ENCODE measurements at places on chromosomes 16 and 17. TPM values are rescaled to one million over a fixed set of nuclear protein-coding genes. Genes with fewer than 3 reads are reported as not detected.

DNA sequence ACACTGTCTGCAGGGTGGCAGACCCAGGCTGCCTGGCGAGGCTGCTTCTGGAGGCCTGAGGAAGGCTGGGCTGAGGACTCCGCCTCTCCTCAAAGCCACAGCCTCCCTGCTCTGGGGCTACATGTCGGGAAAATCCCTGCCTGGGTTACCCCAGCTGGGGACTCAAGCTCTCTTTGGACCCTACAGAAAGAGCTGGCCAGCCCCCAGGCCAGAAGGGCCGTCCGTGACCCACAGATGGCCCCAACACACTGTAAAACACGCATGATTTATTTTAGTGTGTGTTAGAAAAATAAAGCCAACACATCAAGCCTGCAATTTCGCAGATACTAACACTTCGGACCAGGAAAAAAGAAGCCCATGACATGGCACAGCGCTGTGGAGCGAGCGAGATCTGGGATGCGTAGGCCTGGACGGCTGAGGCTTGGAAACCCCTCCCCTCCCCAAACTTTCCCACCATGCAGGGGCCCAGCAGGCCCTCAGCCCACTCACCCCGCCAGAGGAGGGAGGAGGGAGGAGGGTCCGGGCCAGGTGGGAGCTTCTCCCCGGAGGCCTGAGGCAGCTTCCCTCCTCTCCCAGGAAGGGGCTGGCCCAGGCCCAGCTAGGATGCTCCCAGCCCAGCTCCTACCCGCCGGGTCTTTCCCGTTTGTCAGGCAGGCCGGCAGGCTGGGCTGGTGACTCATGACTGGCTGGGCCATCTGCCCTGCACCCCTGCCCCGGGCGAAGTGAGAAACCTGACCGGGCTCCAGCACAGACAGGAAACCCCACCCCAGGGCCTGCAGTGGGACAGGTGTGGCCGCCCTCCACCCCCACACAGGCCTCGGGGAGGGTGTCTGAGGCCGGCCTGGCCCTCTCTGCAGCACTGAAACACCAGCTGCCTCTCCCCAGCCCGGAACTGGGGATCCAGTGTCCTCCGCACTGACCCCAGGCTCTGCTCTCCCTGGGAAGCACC, 34.1 kb upstream of the SLC38A10 start:
- DNase-seq, result no peak

GRCh38 chr16:49855280-49855821, 561 bp downstream of the ZNF423 start:
- peak; percentile 91 for DNase-seq

DNA sequence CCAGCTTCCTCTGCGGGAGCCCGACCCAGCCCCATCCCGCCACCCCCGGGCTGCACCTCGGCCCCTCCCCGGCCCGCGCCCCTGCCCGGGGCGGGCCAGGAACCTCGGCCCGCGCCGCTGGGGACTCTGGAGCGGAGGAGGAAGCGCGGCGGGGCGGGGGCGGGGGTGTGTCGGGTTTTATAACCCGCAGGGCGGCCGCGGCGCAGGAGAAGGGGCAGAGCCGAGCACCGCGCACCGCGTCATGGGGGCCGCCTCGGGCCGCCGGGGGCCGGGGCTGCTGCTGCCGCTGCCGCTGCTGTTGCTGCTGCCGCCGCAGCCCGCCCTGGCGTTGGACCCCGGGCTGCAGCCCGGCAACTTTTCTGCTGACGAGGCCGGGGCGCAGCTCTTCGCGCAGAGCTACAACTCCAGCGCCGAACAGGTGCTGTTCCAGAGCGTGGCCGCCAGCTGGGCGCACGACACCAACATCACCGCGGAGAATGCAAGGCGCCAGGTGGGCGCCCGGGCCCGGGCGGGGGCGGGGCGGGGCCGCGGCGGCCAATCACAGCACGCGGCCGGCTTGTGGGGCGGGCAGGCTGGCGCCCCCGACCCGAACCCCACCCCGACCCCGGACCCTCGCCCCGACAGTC, at the start of gene ACE:
TSS of gene ACE (plus strand) at position 208 of the 626 bp plus-strand sequence. CDS start at position 242, 34 bp downstream.
- peak; percentile 45 for DNase-seq

DNA sequence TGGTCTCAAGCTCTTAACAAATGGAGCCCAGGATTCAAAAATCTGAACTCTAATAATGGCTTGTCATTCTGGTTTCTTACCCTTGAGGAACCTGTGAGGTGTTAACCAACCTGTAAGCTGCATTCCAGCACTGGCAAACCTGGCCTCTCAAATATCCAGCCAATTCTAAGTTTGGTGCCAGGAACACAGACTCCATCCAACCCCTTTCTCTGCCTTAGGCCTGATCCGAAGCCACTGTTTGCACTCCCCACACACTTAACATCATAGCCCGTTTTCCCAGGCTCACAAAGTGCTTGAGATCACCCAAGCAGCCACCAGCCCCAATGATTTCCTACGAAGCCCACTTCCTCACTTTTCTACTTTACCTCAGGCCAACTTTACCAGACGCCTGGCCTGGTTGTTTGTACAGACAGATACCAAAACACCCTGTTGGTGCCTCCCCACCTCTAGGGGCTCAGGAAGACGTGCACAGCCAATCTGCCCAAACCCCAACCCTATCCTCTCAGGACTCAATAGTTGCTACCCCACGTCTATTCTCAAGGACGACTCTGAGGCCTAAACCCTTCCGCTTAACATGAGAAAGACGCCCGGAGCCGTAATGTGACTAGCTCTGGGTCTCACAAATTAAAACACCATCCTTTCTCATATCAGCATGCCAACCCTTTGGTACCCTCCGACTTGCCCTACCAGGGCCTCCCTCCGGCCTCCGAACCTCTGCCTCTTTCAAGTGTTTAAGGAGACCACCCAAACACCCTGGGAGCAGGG, 3.2 kb upstream of the PER1 start:
- DNase-seq, result no peak

DNA sequence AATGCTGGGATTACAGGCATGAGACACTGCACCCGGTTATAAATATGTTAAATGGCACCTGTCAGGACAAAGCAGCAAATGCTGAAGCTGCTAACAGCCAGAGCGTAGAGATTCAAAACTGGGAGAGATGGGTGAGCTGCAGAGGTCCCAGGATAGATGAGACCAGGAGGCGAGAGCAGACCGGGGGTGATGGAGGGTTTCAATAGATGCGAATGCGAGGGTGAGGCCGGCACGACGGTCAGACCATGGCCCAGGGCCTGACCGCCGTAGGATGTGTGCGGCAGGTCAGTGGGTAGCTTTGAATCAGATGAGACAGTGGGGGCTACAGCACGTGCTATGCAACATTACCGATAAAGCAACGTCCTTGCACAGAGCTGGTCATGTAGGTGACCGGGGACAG, 14.3 kb downstream of the CCDC40 start:
- DNase-seq, result no peak

- DNase-seq, result no peak
Observed at GRCh38 chr17:50892101-50892776, 26.1 kb upstream of the TOB1 start.

GRCh38 chr17:32266051-32266388, 388 bp downstream of the RHBDL3 start:
- no peak for DNase-seq

- no peak for DNase-seq
Observed at GRCh38 chr16:67190448-67191399, 788 bp upstream of the EXOC3L1 start.

- DNase-seq, result no peak
Observed at GRCh38 chr17:80102664-80103448, 1.5 kb downstream of the GAA start.

GRCh38 chr17:51707216-51707615, 446.9 kb downstream of the UTP18 start:
- no peak for DNase-seq

DNA sequence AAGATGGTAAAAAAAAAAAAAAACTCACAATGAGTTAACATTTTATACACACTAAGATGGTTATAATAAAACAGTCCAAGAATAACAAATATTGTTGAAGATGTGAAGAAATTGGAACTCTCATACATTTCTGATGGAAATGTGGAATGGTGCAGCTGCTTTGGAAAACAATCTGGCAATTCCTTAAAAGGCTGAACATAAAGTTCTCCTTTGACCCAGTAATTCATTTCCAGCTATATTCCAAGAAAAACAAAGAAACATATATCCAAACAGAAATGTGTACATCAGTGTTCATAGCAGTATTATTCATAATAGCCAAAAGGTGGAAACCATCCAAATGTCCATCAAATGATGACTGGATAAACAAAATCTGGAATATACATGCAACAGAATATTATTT, 97.3 kb upstream of the NETO2 start:
- no peak for DNase-seq

DNA sequence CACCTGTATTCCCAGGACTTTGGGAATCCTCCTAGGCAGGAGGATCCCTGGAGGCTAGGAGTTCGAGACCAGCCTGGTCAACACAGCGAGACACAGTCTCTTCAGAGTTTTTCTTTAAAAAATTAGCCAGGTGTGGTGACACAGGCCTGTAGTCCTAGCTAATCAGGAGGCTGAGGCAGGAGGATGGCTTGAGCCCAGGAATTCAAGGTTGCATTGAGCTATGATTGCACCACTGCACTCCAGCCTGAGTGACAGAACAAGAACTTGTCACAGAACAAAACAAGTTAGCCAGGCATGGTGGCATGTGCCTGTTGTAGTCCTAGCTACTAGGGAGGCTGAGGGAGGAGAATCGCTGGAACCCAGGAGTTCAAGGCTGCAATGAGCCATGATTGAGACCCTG, 24.8 kb downstream of the ANKRD40 start:
- DNase-seq, result no peak

DNA sequence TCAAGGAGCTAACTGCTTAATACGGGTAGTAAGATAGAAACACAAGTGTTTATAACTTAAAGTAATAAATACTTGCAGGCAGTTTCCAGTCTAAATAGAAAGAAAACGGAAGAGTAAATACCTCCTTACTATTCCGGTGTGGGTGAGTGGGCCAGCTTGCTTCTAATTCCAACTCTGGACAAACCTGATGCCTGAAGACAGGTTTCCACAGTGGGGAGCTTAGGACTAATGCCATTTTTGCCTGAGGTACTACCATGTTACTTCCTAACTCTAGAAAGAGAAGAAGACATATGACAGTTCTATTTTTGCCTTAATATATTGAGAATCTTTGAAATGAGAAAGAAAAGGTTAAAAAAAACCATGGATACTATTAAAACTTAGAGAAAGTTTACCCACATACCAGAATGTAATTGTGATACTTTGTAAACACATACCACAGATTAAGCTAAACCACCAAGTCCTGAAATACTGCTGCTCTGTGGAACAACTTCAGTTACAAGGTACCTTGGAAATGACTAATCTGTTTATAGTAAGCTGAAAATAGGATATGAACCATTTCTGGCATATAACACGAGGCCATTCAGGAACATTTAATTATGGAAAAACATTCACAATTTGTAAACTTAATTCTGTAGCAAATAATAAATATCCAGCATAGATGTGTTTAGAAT, 70.2 kb downstream of the ZZEF1 start:
- no peak for DNase-seq

- no peak for DNase-seq
Observed at GRCh38 chr17:1275962-1276736, 3.3 kb upstream of the TRARG1 start.

DNA sequence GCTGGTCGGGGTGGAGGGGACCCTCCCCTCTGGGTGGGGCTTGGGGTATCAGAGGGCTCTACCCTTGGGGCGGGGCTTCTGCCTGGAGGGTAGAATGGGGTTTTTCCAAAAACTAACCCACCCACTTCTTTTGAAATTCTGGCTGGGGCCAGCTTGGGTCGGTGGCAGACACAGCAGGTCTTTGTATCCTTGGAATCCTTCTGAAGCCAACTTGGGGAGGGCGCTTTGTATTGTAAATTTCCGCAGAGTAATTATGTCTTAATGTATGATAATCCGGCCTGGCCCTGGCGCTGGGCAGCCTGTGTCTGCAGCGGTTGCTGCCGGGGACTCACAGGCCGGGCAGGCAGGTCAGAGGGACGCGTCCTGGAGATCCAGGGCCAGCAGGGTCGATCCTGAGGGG, 33.9 kb upstream of the GSE1 start:
- peak; percentile 91 for DNase-seq

DNA sequence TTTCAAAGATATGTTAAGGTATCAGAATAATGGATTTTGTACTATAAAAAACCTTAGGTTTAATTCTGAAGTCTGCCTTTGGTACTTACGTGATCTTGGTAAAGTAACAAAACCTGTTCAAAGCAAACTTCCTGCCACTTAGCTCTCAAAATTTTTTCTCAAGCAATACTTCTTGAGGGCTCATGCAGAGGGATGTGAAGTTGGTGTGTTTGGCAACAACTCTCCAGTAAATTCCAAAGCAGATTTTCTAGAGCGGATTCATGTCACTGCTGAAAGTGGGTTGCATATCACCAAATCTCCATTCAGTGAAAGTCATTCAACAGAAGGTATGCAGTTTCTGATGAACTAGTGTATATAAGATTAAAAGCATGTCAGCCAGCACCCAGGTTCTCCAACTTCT, 856.7 kb downstream of the CDH8 start:
- no peak for DNase-seq

GRCh38 chr17:37211136-37211535, 164.6 kb upstream of the C17orf78 start:
- no peak for DNase-seq

DNA sequence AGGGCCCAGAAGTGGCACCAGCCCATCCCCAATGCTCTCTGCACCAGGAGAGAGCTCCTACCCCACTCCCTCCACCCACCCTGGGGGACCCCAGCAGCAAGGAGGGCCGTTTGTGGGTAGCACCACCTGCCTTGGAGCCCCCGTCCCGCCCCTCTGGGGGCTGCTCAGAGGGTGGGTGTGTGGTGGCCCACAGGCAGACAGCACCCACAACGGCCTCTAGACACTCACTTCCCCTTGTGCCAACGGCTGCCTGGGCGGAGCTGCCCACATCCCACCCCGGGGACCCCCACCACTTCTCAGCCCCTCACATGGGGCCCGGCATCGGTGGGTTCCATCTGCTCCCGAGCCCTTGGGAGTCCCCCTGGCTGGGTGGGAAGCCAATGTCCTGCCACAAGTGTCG, 33.3 kb downstream of the BAHCC1 start:
- no peak for DNase-seq

DNA sequence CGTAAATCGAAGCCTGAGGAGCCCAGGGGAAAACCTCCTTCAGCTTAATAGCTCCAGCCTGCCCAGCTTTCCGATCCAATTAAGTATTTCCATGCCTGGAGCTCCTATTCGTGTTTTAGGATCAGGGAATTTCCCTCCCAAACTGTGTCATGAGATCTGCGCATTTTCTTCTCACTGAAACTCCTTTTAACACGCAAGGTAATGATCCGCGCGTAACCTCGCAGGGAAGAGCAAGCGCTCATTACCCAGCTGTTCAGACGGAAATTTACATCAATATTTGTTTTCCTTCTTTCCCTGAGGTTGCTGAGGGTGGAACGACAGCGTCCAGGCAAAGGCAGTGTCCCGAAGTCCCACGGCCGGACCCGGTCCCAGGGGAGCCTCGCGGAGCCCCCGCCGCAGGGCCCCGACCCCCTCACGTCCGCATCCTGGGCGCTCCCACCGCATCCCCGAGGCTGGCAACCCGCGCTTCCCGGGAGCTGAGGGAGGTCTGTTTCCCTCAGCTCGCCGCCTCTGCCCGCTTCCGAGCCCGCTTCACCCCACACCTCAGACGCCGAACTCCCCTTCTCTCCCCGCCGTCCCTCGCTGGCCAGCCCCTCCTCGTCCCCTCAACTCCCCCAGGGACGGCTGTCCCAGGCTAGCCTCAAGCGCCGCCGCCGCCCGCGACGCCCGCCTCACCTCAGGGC, 415 bp downstream of the ABCA5 start:
- peak; percentile 65 for DNase-seq

GRCh38 chr16:55189224-55189623, 134.8 kb upstream of the IRX6 start:
- peak; percentile 83 for DNase-seq

CNTNAP4 gene
- 17.3 TPM for polyA plus RNA-seq

GAS2L2 gene
- polyA plus RNA-seq, result not detected

IL34 gene
- 6.7 TPM for polyA plus RNA-seq

Data from brain (organoid and tissue), 16 donors.